AML-193 (cell line): ENCODE measurements at places on chromosomes 5 and 9.

- no peak for DNase-seq
Observed at GRCh38 chr9:108776920-108777639, 78.7 kb downstream of the ACTL7B start.

GRCh38 chr9:99050292-99050911 is 54.5 kb upstream of the TGFBR1 start:
- no peak for DNase-seq

GRCh38 chr5:79105868-79106267 is 5.7 kb upstream of the BHMT start:
- no peak for DNase-seq

- no peak for DNase-seq
Observed at GRCh38 chr5:82445726-82446335, 167.7 kb upstream of the RPS23 start.

- no peak for DNase-seq
Observed at GRCh38 chr9:129880654-129881546, 45.6 kb downstream of the USP20 start.

GRCh38 chr5:6750951-6751685 is 37.9 kb downstream of the TENT4A start:
- DNase-seq = no peak

GRCh38 chr9:91295357-91295756 is 66.4 kb downstream of the AUH start:
- DNase-seq = no peak

DNA sequence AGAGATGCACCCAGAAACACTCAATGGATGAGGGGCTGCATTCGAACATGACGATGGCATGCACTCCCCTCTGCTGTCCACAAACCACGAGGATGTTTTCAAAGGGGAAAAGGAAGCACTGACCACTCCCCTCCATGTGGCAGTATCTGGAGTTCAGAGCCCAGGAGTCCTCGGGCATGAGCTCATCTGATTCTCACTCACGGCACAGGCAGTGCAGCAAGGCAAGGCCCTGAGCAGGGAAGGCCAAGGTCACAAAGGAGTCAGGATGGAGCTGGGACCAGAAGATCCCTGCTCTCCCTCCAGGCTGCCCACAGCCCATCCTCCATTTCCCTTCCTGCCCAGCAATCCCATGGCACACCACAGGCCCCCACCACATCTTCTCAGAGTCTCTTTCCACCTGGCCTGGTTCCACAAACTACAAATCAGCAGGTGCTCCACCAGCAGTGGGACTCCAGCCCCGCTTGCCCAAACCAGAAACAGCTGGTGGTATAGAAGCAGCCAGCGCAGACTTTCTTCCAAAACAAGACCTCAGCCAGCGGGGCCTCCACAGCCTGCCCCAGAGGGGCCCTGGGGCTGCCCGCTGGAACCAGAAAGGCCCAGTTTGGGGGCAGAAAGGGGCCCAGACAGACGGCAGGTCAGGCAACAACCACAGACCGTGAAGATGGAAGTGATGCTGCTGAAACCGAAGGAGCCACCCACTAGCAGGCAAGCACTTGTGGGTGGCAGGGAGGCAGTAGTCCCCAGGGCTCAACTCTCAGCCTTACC is 12.2 kb downstream of the TNIP1 start:
- no peak for DNase-seq

DNA sequence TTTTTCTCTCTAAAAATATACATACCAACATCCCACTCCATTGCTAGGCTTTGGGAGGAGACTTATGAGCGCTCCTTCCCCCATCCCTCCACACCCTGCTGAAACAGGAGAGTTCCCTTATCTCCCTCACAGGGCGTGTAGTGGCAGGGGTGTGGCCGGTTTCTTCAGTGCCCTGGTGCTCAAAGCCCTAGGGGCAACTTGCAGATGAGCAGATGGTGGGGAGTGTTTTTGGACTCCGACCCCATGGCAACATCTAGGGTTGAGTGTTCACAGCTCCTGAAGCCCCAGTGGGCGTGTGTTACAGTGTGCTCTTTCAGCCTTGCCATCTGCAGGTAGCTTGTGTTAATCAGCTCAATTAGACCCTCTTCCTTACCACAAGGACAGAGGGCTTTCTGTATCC is 409.5 kb downstream of the MAT2B start:
- no peak for DNase-seq

- no peak for DNase-seq
Observed at GRCh38 chr5:36660397-36661049, 54.1 kb downstream of the SLC1A3 start.

DNA sequence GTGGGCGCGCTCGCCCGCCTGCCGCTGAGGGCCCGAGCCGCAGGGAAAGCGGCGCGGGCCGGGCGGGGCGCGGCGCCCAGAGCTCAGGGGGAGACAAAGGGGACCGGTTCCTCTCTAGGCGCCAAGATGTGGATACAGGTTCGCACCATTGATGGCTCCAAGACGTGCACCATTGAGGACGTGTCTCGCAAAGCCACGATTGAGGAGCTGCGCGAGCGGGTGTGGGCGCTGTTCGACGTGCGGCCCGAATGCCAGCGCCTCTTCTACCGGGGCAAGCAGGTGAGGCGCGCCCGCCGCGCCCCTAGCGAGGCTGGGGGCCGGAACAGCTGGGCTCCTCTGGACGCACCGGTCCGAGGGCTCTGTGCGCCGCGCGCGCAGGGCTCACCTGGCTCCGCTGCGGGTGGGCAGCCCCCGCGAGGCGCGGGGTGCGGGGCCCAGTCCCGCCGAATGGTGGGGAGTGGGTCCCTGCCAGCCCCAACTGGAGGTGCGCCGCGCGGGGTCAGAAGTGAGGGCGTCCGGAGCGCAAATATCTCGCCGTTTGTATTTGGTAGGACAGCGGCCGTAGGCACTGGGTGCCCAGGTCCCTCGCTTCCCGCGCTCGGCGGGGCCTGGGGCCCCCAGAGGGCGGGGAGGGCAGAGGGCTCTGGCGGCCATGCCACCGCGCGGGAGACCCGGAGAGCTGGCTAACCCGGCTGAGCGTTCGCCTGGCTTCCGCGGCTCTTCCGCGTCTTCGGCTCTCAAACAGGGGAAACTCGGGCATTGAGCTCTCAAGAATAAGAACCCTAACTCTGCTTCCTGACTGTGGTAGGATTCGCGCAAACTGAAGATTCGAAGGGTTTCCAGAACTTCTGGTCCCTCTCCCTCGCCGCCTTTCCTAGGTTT is 607 bp downstream of the UHRF2 start:
- no peak for DNase-seq

GRCh38 chr9:101350285-101350684 is 34.5 kb downstream of the BAAT start:
- no peak for DNase-seq

- DNase-seq = no peak
Observed at GRCh38 chr5:135705141-135705631, 126.4 kb upstream of the CXCL14 start.

GRCh38 chr5:151499501-151500035 is 52.2 kb downstream of the SLC36A1 start:
- no peak for DNase-seq

- DNase-seq = peak; percentile 44
Observed at GRCh38 chr9:91131433-91131839, 230.3 kb downstream of the AUH start.
